Sciatic nerve (tissue), 2 donors: ENCODE measurements at places on chromosomes 12 and 14.

DNA sequence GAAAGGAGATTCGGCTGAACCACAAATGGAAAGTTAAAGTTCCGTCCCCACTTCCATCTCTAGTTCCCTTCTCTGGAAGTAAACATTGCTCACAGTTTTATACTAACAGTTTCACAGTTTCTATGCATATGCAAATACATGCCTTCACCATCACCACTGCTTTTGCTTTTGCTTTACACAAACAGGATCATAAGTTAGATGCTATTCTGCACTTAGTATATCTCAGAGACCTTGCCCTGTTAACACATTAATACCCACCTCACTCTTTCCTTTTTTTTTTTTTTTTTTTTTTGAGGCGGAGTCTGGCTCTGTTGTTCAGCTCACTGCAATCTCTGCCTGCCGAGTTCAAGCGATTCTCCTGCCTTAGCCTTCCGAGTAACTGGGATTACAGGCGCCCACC, 890 bp downstream of the TEP1 start:
- no peak for DNase-seq

DNA sequence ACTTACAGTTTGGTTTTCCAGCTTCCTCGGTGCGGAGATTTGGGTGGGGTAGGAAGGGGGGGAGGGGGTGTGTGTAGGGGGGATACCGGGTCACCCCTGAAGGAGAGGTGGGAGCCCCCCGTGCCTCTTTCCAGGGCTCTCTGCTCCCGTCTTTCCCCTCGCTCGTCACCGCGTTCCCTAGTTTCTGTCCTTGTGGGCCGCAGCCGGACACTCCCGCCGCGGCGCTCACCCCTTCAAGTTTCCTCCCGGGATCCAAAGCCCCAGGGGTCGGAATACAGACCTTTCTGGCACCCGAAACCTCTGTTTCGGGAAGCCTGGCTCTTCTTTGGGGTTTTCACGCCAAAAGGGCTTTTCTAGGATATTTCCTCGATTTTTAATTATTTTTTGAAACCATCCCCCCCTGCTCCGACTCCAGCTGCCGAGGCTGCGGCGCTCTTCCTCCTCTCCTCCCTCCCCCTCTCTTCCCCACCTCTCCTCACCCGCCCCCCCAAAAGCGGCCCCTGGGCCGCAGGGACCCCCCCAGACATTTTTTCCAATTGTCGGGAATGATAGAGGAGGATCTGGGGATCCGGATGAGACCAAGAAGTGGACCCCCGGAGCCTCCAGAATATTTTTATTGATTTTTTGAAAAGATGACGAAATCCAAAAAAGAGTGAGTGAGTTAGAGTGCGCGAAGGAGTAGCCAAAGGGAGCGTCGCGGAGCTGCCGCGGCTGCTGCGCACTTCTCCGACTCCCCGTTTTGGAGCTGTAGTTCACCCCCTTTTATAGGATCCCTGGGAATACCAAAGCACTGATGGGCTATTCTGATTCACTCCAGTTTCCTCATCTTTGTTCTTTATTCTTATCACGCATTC, 1.7 kb downstream of the CCND2 start:
- DNase-seq: no peak

DNA sequence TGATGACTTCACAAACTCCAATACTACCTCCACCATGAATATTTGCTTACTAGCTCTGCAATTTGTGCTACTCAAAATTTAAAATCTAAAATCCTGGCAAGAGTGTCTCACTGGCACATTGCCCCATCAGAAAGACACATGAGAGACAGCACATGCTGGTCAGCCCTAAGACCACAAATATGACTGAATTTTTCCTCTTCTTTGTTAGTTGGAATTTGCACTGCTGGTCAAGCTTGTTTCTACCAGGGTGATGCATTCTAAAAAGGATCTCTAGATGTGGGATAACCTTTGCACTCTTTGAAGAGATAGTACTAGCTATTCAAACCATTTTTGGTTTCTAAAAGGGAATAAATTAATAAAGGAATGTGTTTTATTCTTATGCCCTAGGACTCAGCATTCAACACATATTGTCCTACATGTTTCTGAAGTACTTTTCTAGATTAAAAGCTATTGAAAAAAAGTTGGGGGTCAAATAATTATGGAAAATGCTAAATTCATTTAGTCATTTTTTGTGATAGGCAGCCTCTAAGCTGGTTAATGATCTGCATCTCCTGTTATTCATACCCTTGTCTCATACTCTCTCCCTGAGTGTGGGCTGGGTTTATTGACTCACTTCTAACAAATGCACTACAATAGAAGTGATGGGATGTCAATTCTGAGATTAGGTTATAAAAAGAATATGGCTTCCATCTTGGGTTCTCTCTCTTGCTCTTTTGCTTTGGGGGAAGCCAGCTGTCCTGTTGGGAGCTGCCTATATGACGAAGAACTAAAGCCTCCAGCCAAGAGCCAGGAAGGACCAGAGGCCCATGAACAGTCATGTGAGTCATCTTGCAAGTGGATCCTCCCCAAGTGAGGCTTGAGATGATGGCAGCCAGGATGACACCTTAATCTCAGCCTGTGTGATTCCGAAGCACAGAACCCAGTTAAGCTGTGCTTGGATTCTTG, 211.5 kb upstream of the CRY1 start:
- DNase-seq: no peak

DNA sequence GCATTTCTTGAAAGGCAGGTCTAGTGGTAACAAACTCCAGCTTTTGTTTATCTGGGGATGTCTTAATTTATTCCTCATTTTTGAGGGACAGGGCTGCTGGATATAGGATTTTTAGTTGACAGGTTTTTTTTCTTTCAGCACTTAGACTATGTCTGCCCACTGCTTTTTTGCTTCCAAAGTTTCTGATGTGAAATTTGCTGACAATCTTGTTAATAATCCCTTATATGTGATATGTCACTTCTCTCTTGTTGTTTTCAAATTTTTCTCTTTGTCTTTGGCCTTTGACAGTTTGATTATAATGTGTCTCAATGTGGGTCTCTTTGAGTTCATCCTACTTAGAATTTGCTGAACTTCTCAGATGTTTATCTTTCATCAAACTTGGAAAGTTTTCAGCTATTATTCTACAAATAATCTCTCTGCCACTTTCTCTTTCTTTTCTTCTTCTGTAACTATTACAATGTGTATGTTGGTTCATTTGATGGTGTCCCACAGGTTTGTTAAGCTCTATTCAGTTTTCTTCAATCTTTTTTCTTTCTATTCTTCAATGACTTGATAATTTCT, 9.8 kb downstream of the ATL1 start:
- no peak for DNase-seq

- no peak for DNase-seq
These were observed 135.5 kb downstream of the PAWR start for GRCh38 chr12:79555028-79555925.

GRCh38 chr14:105883066-105884005, 357.0 kb downstream of the TMEM121 start:
- peak; percentile 19 for DNase-seq

- no peak for DNase-seq
These were observed 10.5 kb upstream of the B4GALNT3 start for GRCh38 chr12:449203-449602.

DNA sequence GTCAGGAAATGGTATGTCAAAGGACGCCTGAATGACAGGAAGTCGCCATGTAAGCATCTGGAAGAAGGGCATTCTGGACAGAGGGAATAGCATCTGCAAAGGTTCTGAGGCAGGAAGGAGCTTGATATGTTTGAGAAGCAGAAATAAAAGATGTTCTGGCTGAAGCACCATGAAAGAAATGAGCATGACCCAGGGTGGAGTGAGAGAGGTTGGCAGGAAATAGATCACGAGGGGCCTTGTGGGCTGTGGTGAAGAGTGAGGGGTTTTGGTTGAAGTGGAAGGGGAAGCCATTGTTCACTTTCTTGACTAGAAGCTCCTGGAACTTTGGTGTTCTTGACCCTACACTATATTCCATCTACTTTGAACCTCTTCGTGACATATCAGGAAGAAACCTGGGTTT, 99.4 kb upstream of the PARP11 start:
- no peak for DNase-seq

GRCh38 chr14:96808619-96809406, 11.6 kb downstream of the VRK1 start:
- no peak for DNase-seq

DNA sequence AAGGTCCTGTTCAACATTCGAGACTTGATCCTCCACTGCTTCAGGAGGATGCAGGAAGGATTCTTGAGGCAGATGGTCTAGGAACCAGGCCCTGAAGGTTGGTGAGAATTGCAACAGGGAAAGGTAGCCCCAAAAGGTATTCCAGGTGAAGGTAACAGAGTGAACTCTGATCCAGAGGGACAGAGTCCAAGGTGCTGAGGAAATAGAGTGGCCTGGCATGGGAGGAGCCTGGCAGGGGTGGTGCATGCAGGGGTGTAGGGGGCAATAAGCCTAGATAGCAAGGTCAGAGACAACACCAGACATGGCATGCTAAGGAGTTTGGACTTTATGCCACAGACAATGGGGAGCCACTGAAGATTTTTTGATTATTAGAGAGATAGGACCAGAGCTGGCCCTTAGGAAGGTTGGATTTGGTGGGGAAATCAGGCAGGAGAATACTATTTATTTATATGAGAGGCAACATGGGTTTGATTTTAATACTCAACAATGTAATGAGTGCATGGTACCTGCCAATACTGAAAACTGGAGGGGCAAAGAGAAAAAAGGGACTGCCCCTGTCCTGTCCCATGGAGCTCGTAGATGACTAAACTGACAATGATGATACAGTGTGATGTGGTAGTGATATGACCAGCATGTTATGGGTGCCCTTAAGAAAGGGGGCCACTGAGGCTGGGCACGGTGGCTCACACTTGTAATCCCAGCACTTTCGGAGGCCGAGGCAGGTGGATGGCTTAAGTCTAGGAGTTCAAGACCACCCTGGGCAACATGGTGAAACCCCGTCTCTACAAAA, 50.5 kb upstream of the TMED10 start:
- no peak for DNase-seq
